Vein endothelial cell (primary cell): ENCODE measurements at places on chromosomes 3 and 15. TPM values are rescaled to one million over a fixed set of nuclear protein-coding genes. Genes with fewer than 3 reads are reported as not detected.

Gene KLHL40
- not detected in 2 replicates for total RNA-seq

Gene PDCD6IP
- 257 and 358 TPM in 2 replicates for total RNA-seq

Gene GPR87
- 0.19 and 0.33 TPM in 2 replicates for total RNA-seq

Gene HIGD2B
- not detected in 2 replicates for total RNA-seq

Gene TFG
- 87.9 and 89.6 TPM in 2 replicates for total RNA-seq

Gene LRRIQ4
- total RNA-seq, result under 0.01 and 0.19 TPM in 2 replicates

Gene DGKG
- 0.29 and 0.33 TPM in 2 replicates for total RNA-seq

Gene PRR23B
- total RNA-seq, result not detected in 2 replicates

Gene KPNA1
- 50.3 and 87.3 TPM in 2 replicates for total RNA-seq

Gene GASK1A
- 0.10 TPM in 1 of 2 replicates, not detected in the other for total RNA-seq

Gene AGBL1
- under 0.01 TPM in 1 of 2 replicates, not detected in the other for total RNA-seq

Gene SKOR1
- total RNA-seq, result 0.10 TPM in 1 of 2 replicates, not detected in the other

Gene ECE2
- total RNA-seq, result not detected in 2 replicates

Gene SLC12A1
- total RNA-seq, result not detected in 2 replicates

Gene UNC13C
- total RNA-seq, result not detected in 2 replicates

Gene C2CD4A
- 0.98 and 1.2 TPM in 2 replicates for total RNA-seq

Gene KIF7
- total RNA-seq, result 3.9 and 4.2 TPM in 2 replicates

Gene GHSR
- not detected in 2 replicates for total RNA-seq

Gene LTF
- under 0.01 and 0.10 TPM in 2 replicates for total RNA-seq

Gene PIGZ
- total RNA-seq, result 6.0 and 6.2 TPM in 2 replicates

Gene GOLGA8T
- not detected in 2 replicates for total RNA-seq

Gene YEATS2
- total RNA-seq, result 49.9 and 58.8 TPM in 2 replicates

Gene CYP1A2
- total RNA-seq, result not detected in 2 replicates

Gene SLC4A7
- 72.5 and 140 TPM in 2 replicates for total RNA-seq

Gene IFT57
- total RNA-seq, result 22.7 and 29.4 TPM in 2 replicates

Gene LRRC31
- not detected in 2 replicates for total RNA-seq

Gene ZNF774
- 0.98 and 1.4 TPM in 2 replicates for total RNA-seq

Gene MRPS11
- total RNA-seq, result 32.4 and 34.3 TPM in 2 replicates

Gene ULK4
- 21.5 and 23.5 TPM in 2 replicates for total RNA-seq

Gene CHL1
- not detected in 2 replicates for total RNA-seq

Gene GATA2
- 30.1 and 51.0 TPM in 2 replicates for total RNA-seq

Gene SPESP1
- total RNA-seq, result 2.3 and 5.9 TPM in 2 replicates

Gene ERC2
- 1.9 and 2.3 TPM in 2 replicates for total RNA-seq

Gene GOLGA8K
- total RNA-seq, result 0.48 and 0.65 TPM in 2 replicates

Gene SLC22A13
- under 0.01 and 0.29 TPM in 2 replicates for total RNA-seq

Gene NOX5
- total RNA-seq, result 0.33 TPM in 1 of 2 replicates, not detected in the other

Gene C3orf22
- not detected in 2 replicates for total RNA-seq

Gene FHIT
- total RNA-seq, result 1.4 and 2.9 TPM in 2 replicates

Gene P2RY12
- total RNA-seq, result not detected in 2 replicates

Gene CRYGS
- 1.3 TPM in 2 replicates for total RNA-seq
